Endothelial cell of umbilical vein (primary cell): ENCODE measurements at places on chromosomes 4 and X. TPM values are rescaled to one million over a fixed set of nuclear protein-coding genes. Genes with fewer than 3 reads are reported as not detected.

EDA gene
- 0.44 and 1.2 TPM in 2 replicates for total RNA-seq

DNA sequence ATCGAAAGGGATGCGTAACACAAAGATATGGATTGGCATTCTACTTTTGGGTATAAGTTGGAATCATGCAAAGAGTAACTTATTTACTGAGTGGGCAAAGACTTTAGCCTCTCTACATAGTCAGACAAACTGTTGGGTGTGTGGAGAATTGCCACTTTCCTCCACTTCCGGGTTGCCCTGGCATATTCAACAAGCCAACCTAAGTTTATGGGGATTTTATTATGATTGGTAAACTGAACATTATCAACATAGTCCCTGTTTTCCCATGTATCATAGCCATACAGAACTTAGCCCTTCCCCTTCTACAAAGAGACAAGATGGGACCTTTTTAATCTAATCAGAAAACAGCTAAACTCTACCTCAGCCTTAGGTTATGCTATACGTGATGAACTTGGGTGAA is 121.6 kb downstream of the AGTR2 start:
- no peaks in the 10 kb centered on the region for H3K36me3 ChIP-seq
- H3K27me3 ChIP-seq, result no peaks in the 10 kb centered on the region
- no peak for DNase-seq
- H3K4me3 ChIP-seq, result no peak overlapping the region
- no peak overlapping the region for H3K27ac ChIP-seq

ZAR1 gene
- total RNA-seq, result not detected in 2 replicates

MSX1 gene
- 4.1 and 5.0 TPM in 2 replicates for total RNA-seq

BEX3 gene
- total RNA-seq, result 227 and 233 TPM in 2 replicates

DNA sequence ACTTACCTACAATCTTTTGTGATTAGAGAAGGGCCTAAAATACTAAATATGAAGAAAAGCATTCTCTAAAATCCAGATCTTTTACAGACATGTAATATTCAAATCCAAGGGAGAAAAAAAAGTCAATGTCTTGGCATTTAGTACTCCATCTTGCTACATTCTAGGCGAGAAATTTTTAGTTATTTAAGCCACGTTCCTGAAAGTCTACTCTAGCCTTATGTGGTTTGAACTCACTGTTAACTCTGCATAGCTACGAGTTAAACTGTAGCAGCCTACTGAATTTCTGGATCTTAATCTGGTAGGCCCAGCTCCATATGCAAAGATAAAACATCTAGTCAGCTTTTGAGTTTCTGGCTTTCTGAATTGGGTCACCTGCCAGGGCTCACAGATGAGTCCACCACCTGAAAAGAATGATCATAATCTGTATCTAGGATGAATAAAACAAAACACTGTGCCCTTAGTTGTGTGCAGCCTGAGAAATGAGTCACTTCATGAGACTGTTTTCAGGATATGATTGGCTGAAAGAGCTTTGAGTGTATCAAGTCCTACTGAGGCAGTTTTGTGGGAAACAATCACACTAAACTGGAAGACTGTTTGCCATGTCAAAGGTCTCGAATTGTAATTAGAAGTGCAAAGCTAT is 3.2 kb upstream of the NEK1 start:
- no peak for DNase-seq
- H3K4me3 ChIP-seq, result no peak overlapping the region
- H3K4me1 ChIP-seq, result peaks cover 26% of the 10 kb centered on the region
- H3K27ac ChIP-seq, result no peak overlapping the region
- H3K36me3 ChIP-seq, result no peaks in the 10 kb centered on the region

DNA sequence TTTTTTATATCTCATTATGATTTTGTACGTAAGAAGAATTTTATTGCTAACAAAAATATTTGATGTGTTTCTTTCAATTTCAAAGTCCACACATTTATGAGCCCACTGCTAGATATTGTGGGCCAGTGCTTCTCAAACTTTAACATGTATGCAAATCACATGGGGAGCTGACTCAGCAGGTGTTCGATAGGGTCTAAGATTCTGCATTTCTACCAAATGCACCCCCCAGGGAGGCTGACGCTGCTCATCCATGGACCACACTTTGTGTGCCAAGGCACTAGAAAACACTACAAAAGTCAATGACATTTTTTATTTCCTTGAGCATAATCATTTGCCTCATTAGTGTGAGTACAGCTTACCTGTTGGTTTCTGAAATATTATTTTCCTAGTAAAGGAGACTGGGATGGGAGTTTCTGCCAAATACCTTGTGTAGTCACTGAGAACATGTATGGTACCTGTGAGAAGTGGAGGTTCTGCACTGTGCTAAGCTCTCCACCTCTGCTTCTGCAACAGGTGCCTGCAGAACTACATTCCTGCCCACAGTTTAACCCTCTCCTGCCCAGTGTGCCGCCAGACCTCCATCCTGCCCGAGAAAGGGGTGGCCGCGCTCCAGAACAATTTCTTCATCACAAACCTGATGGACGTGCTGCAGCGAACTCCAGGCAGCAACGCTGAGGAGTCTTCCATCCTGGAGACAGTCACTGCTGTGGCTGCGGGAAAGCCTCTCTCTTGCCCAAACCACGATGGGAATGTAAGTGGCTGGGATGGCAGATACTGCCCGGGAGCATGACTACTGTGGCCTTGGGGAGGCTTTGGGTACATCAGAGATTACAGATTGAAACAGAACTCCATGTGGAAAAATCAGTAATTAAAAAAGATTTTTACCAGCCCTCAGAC is 68.9 kb upstream of the MND1 start:
- H3K27me3 ChIP-seq, result no peaks in the 10 kb centered on the region
- DNase-seq, result no peak
- no peak overlapping the region for H3K4me3 ChIP-seq

DNA sequence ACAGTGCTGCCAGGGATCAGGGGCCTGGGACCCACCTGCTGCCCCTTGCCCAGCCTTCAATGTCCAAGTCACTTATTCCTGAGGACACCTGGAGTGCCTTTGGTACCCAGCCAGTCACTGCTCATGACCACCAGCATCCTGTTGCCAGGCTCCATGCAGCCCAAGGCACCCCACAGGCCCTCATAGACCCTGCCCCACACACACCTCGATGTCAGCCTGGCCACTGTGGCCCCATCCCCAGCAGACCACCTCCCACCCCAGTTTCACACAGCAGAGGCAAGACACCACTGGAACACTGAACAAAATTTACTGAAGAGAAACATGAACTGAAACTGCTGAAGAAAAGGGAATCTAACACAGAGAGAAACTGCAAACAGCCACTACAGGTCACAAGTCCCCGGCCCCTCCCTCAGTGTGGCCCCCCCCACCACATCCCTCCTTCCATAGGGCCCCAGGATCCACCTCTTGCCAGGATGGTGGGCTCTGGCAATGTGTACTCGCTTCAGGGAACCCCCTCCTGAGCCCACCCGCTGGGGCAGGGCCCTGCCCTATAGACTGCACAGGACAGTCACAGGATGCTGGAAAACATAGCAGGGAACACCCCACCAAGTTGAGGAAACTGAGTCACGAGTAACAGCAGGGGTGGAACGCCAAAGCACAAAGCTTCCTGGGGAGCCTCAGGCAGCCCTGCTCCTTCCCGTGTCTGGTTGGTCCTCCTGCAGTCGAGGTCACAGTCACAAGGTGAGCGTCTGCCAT is 5.2 kb downstream of the PNMA5 start:
- no peak for DNase-seq
- no peaks in the 10 kb centered on the region for H3K36me3 ChIP-seq
- H3K27ac ChIP-seq, result no peak overlapping the region
- H3K4me1 ChIP-seq, result no peaks in the 10 kb centered on the region
- no peaks in the 10 kb centered on the region for H3K27me3 ChIP-seq
- no peak overlapping the region for H3K4me3 ChIP-seq

DNA sequence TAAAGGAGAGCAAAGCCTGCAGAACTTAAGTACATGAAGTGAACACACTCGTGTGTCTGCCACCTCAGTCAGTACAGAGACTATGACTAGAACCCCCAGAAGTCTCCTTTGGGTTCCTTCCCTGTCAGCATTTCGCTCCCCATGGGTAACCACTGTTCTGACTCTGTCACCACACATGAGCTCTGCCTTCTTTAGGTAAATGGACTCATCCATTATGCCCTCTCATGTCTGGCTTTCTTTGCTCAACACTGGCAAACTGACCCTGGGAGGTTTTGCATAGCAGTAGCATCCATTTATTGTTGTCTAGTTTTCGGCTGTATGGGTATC is 38.5 kb downstream of the TBC1D14 start:
- H3K27ac ChIP-seq, result no peak overlapping the region
- no peaks in the 10 kb centered on the region for H3K27me3 ChIP-seq
- H3K36me3 ChIP-seq, result no peaks in the 10 kb centered on the region

DNA sequence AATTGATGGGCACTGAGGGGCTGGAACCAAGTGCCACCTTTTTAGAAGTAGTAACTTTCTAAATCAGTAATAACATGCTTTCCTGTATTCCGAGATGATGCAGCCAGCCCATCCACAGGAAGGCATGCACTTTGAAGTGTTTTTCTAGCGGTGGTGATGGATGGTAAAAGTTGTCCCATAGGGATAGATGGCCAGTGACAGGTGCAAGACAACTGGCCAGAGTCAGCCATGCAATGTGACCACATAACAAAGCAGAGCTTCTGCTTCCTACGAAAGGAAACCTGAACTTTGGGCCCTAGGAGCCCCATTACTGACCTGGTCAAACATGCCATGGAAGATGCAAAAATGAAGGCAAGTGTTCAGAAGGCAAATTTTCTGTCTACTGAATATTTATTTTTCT is 72.3 kb downstream of the NR3C2 start:
- H3K4me1 ChIP-seq, result no peaks in the 10 kb centered on the region
- no peaks in the 10 kb centered on the region for H3K36me3 ChIP-seq
- no peaks in the 10 kb centered on the region for H3K27me3 ChIP-seq
- no peak overlapping the region for H3K27ac ChIP-seq
- no peak overlapping the region for H3K4me3 ChIP-seq

DNA sequence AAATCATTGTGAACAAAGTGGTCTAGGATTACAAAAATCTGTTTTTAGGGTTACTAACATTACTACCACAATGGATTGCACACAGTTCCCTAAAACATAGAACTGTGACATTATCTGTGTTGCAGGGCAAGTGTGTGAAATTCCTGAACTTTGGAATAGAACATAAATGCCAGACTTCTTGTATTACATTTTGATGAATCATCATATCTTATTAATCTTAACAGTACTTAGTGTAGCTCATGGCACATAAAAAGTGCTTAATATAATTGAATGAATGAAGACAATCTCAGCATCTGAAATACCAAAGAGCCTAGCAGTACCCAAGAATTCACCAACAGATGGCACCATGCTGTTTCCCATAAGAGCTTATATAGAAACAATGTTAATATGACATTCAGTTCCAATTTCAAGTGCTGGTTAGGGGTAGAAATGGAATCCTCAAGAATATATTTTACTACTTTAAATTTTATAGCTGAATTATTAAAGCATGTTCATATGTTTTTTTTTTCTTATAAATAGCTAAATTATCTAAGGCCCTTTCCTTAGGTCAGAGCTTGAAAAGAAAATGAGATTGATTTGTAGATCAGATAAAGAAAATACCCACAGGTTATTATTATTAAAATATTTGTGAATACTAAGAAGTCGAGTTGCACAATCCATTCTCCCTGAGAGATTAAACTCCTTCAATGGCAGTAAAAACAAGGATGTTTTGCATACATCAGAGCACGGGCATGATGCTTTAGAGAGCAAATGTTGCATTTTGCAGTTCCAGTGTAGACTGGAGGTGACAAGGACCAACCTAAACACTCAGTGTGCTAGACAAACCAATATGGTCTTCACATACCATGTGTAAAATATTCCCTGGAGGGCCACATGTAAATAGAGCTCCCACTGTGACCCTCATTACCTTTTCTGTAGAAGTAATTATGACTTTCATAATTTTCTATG is 25.7 kb upstream of the SHISA3 start:
- H3K4me3 ChIP-seq, result no peak overlapping the region
- H3K4me1 ChIP-seq, result no peaks in the 10 kb centered on the region
- no peak overlapping the region for H3K27ac ChIP-seq
- H3K27me3 ChIP-seq, result no peaks in the 10 kb centered on the region
- DNase-seq, result peak; percentile 79

- no peaks in the 10 kb centered on the region for H3K4me1 ChIP-seq
- no peak overlapping the region for H3K27ac ChIP-seq
- H3K36me3 ChIP-seq, result no peaks in the 10 kb centered on the region
- H3K4me3 ChIP-seq, result no peak overlapping the region
Observed at GRCh38 chr4:128635141-128635954, 174.2 kb upstream of the JADE1 start.

- no peak for DNase-seq
- no peaks in the 10 kb centered on the region for H3K27me3 ChIP-seq
- H3K4me1 ChIP-seq, result no peaks in the 10 kb centered on the region
- no peak overlapping the region for H3K27ac ChIP-seq
- no peaks in the 10 kb centered on the region for H3K36me3 ChIP-seq
Observed at GRCh38 chrX:19592952-19593351, 77.6 kb upstream of the MAP3K15 start.

- H3K27me3 ChIP-seq, result no peaks in the 10 kb centered on the region
- no peaks in the 10 kb centered on the region for H3K36me3 ChIP-seq
- H3K4me1 ChIP-seq, result no peaks in the 10 kb centered on the region
Observed at GRCh38 chr4:56575820-56576429, 70.3 kb downstream of the ARL9 start.

- H3K27ac ChIP-seq, result peak overlapping the region; percentile 77
- H3K27me3 ChIP-seq, result no peaks in the 10 kb centered on the region
- H3K36me3 ChIP-seq, result no peaks in the 10 kb centered on the region
- peak overlapping the region; percentile 29 for H3K4me3 ChIP-seq
- peaks cover 44% of the 10 kb centered on the region for H3K4me1 ChIP-seq
- peak; percentile 75 for DNase-seq
Observed at GRCh38 chr4:142405021-142405694, 440.9 kb downstream of the INPP4B start.
